Effector memory CD8-positive, alpha-beta T cell (primary cell): ENCODE measurements at places on chromosomes 6 and 20.

- no peak for DNase-seq
These were observed 48.8 kb upstream of the PRND start for GRCh38 chr20:4672948-4673347.

DNA sequence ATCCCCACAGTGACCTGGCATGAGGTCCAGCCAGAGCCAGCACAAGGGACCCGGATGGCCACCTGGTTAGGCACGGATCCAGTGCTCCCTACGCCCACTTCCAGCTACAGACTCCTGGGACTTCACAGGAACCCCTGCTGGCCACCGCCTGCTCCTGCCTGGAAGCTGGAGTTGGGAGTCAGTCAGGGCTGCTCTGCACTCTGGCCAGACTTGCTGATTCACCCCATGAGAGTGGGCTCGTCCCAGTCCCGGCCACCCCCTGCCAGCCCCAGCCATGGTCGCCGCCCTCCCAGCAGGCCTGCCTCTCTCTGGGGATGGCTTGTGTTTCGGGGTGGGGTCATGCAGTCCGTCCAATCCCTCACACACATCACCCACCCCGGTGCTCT is 125.8 kb downstream of the DLL1 start:
- DNase-seq: no peak

- DNase-seq: no peak
These were observed 179.9 kb upstream of the RUNX2 start for GRCh38 chr6:45148278-45148677.

- no peak for DNase-seq
These were observed 71.2 kb downstream of the SAMD5 start for GRCh38 chr6:147579667-147580066.

DNA sequence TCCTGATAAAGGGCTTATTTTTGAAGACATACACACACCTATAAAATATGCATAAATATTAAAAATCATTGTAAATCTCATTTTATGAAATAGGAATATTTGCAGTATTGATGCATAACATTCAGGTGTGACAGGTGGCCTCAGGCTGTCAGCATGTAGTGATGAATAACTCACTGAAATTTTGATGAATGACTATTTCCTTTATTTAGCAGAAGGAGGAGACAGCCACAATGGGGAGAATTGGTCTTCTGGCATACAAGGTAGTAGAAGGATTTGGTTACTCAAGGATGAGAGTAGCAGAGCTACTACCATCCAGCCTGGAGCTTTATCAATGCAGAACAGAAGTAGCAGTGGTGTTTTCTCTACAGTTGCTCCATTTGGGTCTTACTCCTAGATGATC is 47.2 kb downstream of the RGS17 start:
- DNase-seq: no peak

GRCh38 chr20:24081077-24081476 is 92.5 kb upstream of the GGTLC1 start:
- no peak for DNase-seq

- no peak for DNase-seq
These were observed 113.8 kb downstream of the CEBPB start for GRCh38 chr20:50304501-50304856.

DNA sequence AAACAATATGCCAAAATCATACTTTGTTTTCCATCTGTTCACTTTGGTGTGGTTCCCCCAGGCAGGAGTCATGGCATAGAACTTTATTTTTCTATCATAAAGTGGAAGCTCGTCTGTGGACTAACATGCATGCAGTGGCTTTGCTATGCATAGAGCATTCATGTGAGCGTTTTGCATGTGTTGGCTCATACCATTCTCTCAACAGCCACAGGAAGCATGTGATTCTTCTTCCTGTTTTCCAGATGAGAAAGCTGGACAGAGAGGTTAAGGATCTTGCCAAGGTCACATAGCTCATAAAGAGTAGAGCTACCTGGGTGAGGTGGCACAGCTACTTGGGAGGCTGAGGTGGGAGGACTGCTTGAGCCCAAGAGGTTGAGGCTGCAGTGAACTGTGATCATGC is 123.4 kb upstream of the HDGFL1 start:
- no peak for DNase-seq
